Ureter (tissue), 1 donor: ENCODE measurements at places on chromosomes 6 and 20.

- no peak for DNase-seq
Observed at GRCh38 chr6:44025226-44025625, 102.0 kb downstream of the MRPL14 start.

- DNase-seq, result no peak
Observed at GRCh38 chr6:14448246-14448645, 330.7 kb downstream of the CD83 start.

DNA sequence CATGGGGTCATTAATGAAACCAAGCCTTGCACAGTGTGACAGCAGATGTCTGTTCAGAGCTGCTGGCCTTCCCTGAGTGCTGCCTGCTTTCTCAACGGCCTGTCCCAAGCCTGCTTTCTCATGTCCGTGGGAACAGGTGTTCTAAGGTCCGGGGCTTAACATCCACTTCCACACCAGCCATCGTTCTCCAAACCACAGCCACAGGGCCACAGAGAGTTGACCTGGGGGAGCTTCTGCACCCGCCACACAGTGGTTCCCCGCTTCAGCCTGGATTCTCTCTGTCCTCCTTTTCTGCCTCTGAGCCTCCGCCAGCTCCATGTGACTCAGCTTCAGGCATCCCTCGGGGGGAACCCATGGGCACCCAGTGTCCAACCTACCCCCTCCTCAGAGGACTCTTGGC lies 26.9 kb upstream of the PPP1R3G start:
- no peak for DNase-seq

DNA sequence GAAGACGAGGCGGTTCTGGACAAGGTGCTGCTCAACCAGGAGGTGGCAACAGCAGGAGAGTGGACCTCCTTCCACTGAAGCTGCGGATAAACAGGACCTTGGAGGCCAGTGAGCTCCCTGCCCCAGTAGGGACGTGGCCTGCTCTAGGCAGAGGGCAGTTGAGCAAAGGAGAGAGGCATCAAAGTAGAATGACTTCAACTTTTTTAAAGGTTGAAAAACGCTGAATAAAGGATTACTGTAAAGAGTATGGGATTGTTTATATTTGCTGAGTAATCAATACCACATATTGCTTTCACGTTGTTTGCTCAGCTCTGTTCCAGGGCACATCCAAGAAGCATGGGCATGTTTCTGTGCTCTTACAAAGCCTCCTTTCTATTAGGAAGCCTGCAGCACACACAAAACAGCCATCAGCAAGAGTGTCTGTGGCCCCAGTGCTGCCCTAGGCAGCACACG lies 48.1 kb downstream of the ERMARD start:
- DNase-seq, result no peak

GRCh38 chr6:92126088-92126487 lies 1293.3 kb downstream of the EPHA7 start:
- no peak for DNase-seq

DNA sequence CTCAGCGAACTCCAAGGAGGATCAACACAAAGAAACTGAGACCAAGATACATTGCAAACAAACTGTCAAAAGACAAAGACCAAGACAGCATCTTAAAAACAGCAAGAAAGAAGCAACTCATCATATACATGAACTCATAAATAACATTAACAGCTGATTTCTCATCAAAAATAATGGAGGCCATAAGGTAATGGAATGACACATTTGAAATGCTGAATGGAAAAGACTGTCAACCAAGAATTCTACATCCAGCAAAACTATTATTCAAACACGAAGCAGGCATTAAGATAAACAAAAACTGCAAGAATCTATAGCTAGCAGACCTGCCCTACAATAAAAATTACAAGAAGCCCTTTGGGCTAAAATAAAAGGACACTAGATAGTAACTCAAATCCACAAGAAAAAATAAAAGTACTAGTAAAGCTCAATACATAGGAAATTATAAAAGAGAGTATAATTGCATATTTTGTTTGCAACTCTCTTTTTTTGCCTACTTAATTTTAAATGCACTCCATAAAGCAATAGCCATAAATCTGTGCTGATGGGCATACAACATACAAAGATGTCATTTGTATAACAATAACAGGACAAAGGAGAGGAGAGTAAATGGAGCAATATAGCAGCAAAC lies 37.9 kb upstream of the FOXF2 start:
- no peak for DNase-seq

- DNase-seq, result no peak
Observed at GRCh38 chr20:17943343-17943742, 25.3 kb downstream of the SNX5 start.

DNA sequence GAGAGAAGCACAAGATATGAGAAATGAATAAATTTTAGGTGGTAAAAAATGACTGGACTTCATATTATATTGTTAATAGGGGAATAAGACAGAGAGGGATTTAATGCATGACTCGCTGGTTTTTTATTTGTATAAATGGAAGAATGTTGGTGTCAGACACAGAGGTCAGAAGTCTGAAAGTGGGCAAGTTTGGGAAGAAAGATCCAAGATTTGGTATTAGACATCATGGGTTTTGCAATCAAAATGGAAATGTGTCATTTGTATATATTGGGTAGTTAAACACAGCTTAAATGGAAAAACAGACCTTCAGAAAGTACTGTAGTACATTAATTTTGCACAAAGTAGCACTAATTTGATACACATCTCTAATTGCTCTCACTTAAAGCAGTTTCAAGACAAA lies 96.2 kb downstream of the EYA4 start:
- no peak for DNase-seq

- no peak for DNase-seq
Observed at GRCh38 chr6:127022302-127022701, 96.2 kb upstream of the RSPO3 start.

GRCh38 chr20:4451487-4452081 lies 270.1 kb upstream of the PRND start:
- DNase-seq, result no peak

- DNase-seq, result no peak
Observed at GRCh38 chr6:106581468-106581867, 47.8 kb downstream of the RTN4IP1 start.

GRCh38 chr20:9495701-9496100 lies 18.7 kb upstream of the LAMP5 start:
- DNase-seq, result no peak

DNA sequence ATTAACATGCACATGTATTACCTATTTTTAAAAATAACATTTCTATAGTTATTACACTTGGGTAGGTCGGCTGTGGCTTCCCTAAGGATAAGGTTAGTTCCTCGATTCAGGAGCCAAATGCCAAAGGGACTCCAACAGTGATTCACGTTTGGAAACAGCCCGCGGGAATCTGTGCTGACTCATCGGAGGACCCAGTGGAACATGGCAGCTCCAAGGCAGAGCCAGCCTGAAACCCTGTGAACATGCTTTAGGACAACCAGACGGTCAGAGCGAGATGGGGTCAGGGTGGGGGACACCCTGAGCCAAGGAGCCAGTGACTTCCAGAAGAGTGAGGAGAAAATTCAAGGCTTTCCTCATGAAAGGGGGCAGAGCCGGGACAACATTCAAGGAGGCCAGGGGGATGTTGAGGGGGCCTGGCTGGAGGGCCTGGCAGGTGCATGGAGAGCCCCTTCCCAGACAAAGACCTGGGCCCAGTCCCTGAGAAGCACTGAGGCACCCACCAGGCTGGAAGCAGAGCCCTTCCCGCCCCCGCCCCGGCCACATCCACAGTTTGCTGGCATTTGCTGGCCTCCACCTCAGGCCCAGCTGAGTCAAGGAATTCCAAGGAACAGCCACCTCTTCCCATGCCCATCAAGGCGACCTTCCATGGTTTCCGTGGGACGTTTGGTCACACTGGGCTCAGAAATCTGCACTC lies 133.2 kb downstream of the SNX5 start:
- DNase-seq, result no peak

- no peak for DNase-seq
Observed at GRCh38 chr6:15770347-15771143, 107.7 kb upstream of the DTNBP1 start.

DNA sequence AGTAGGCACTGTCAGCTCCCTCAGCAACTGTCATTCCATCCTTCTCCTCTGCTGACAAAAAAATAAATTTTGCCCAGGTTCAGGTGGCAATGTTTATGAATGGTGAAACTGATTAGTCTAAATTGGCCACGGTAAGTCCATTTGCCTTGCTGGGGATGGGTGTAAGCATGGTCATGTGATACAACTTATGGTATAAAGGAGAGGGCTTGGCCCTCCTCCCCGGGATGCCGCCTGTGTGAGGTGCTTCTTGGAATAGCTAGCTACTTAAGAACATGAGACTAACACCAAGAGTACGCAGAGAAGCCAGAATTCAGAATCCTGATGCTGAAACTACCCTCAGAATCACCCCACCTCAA lies 94.4 kb upstream of the MAP7 start:
- DNase-seq, result no peak

GRCh38 chr6:26252077-26252472 lies 112.9 kb upstream of the BTN3A2 start:
- no peak for DNase-seq

GRCh38 chr20:44780226-44780625 lies 30.1 kb downstream of the RIMS4 start:
- DNase-seq, result no peak

DNA sequence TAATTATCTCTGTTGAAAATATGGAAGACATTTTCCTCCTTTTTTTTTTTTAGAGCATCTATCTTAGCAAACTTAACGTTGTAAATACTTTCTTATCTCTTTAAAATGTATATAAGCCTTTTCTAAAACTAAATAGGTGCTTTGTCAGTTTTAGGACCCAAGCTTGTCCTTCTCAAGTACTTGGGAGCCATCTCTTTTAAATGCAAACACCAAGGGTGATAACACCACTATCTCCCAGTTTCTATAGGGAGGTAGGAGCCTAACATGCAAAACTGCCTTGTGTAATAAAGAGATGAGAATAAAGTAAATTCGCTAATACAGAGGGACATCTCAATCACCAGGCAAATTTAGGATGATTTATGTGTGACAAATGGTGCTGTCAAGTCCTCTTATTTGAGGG lies 157.0 kb upstream of the FAM83B start:
- DNase-seq, result no peak

DNA sequence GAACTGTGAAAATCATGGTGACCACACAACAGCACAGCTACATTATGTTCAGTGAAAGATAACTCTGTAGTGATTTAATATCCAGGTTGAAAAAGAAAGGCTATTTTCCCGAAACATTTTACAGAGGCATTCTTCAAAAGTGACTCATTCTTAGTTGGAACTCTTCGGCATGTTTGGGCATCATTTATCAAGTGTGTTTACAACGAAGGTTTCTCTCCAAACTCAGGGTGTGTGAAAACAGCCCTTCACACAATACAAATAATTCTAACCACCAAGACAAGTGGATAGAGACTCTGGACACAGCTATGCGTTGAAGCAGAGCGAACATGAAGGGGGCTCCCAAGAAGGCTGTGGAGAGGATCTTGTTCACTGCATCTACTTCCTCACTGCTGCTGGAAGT lies 57.6 kb downstream of the CBLN4 start:
- no peak for DNase-seq

DNA sequence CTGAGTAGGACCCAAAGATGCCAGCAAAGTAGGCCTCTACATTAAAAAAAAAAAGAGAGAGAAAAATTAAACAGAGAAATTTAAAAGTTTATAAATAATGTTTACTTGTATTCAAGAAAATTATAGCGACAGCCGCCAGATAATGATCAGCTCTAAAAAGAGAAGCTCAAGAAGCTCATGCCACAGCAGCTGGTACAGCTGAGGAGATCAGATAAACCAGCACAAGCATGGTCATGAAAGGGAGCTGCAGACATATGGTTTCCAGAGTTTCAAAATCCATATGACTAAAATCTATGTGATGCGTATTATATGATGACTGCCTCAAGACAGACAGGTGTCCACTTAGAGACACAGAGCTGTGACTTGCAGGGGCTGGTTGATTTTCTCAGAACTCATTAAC lies 13.6 kb upstream of the HLA-C start:
- DNase-seq, result no peak

- DNase-seq, result no peak
Observed at GRCh38 chr6:136036601-136037000, 185.1 kb downstream of the PDE7B start.

DNA sequence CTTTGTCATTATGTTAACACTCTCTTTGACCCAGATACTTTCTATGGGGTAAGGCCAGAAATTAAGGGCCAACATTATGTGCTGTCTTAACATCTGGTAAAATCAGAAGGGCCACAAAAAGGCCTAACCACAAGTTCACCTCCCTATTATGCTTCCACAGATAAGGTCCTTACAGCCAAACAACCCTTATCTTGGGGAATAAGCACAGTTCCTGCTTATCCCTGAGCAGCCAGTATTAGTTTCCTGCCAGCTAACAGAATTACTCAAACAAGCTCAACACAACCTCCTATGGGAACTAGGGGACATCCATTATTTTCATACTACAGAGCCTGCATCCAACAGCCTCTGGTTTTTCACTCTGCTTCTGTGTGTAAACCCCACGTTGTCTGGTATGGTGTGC lies 724.8 kb downstream of the HACE1 start:
- no peak for DNase-seq

GRCh38 chr6:136149311-136149710 lies 100.8 kb downstream of the MTFR2 start:
- DNase-seq, result no peak

DNA sequence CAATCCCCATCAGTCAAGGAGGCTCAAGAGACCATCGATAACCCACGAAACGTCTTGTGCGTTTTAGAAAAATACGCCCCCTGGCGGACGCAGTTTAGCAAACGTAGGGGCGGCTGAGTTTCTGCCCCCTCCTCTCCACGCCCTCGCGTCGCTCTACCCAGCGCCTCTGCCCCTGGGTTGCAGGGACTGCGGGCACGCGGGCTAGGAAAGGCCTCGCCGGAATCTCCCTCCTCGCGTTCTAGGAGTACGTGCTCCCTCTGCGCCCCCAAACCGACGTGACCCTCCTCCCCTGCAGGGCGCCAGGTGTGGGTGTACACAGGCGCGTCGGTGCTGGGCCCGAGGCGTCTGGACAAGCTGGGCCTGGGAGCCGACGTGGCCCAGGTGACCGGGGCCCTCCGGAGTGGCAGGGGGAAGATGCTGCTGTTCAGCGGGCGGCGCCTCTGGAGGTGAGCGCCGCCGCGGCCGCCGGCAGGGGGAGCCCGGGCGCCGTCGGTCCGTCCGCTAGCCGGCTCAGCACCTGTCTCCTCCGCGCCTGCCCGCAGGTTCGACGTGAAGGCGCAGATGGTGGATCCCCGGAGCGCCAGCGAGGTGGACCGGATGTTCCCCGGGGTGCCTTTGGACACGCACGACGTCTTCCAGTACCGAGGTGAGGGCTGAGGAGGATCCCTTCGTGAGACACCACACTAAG lies 5.3 kb downstream of the MMP9 start:
- DNase-seq, result no peak

- DNase-seq, result no peak
Observed at GRCh38 chr6:169807699-169808607, 56.5 kb downstream of the ERMARD start.

GRCh38 chr6:27318973-27319372 lies 6.9 kb upstream of the POM121L2 start:
- no peak for DNase-seq

DNA sequence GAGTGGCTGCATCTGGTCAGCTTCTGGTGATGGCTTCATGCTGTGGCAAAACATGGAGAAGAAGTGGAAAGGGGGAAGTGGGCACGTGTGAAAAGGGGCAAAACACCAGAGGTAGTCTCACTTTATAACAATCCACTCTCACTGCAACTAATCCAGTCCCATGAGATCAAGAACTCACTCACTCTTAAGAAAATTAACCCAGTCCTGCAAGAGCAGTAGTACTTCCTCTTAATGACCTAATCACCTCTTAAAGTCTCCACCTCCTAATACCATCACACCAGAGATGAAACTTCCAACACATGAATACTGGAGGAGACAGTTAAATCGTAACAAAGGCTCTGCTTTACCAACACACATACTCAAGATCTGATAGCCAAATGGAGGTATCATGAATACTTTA lies 152.6 kb downstream of the THEMIS start:
- no peak for DNase-seq
